Lung microvascular endothelial cell (primary cell): ENCODE measurements at places on chromosomes 13 and 19. TPM values are rescaled to one million over a fixed set of nuclear protein-coding genes. Genes with fewer than 3 reads are reported as not detected.

The OR7C1 gene
- total RNA-seq: not detected in 2 replicates

GRCh38 chr19:10374931-10375330 is 5.4 kb downstream of the TYK2 start:
- DNase-seq: no peak

DNA sequence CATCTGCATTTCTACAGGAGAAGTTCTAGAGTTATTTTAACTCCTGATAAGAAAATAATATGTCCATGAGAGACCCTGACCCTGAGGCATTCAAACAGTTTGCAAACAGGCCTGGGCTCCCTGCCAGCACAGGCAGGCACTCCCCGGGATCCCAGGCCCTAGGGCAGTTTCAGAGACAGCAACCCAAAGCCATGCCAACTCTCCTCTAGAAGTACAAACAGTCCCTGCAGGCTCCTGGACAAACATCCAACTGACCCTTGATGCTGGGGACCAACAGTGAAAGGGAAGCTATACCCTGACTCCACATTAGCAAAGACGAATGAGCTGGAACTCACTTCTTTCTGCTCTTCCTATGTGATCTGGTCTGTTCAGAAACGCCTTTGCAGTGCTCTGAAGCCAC is 44.8 kb downstream of the CCDC70 start:
- DNase-seq: no peak

The KLF12 gene
- 2.0 and 2.8 TPM in 2 replicates for total RNA-seq

The PLD3 gene
- total RNA-seq: 87.6 and 128 TPM in 2 replicates

DNA sequence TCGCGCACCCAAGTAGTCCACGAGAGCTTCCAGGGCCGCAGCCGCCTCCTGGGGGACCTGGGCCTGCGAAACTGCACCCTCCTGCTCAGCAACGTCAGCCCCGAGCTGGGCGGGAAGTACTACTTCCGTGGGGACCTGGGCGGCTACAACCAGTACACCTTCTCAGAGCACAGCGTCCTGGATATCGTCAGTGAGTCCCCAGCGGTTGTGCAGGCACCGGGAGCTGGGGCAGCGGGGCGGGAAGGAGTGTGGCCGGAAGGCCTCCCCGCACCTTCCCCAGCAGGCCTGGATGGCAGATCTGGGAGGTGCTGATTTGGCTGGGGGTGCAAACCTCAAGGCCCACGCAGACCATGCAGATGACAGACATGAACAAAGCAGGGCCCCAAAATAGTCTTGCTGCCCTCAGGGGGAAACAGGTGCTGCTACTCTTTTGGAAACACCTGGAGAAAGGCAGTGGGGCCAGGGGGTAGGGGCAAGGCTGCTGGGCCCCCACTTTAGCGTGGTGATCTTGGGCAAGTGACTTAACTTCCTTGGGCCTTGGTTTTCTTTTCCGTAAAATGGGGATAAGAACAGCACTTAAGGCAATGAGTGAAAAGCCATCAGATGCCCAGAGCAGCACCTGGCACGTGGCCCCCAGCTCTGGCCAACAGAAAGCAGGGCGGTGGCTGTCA is 4.0 kb downstream of the MAG start:
- no peak for DNase-seq

DNA sequence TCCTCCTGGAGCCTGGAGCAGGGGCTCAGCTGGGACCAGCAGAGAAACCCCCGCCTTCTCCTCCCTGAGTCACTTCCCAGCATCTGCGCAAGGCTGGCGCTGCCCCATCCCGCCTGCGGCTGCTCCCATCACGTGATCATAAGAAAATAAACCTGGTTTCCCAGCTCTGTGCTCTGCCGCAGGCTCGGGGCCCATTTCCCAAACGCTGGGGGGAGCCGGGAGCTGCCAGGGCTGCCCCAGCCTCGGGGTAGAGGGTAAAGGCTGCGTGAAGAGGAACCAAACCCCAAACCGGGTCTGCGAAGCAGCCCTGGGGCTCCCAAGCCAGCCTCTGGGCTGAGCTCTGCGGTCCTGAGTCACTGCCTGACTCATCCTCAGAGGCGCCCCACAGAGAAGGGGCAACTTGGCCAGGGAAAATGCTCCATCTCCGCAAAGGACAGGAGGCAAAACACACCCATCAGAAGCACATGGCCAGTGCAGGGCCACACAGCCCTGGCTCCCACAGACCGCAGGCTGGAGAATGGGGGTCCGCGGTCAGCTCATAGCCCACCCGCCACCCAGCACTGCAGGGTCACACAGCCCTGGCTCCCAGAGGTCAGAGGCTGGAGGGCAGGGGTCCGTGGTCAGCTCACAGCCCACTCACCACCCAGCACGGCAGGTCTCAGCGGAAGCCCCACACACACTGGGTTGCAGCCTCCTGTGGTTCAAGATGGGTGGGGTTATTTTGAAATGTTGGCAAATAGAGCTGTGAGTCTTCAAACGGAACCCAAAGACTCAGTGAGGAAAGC is 67.1 kb downstream of the RASA3 start:
- DNase-seq: peak; percentile 97

The SWSAP1 gene
- 0.65 and 1.2 TPM in 2 replicates for total RNA-seq

DNA sequence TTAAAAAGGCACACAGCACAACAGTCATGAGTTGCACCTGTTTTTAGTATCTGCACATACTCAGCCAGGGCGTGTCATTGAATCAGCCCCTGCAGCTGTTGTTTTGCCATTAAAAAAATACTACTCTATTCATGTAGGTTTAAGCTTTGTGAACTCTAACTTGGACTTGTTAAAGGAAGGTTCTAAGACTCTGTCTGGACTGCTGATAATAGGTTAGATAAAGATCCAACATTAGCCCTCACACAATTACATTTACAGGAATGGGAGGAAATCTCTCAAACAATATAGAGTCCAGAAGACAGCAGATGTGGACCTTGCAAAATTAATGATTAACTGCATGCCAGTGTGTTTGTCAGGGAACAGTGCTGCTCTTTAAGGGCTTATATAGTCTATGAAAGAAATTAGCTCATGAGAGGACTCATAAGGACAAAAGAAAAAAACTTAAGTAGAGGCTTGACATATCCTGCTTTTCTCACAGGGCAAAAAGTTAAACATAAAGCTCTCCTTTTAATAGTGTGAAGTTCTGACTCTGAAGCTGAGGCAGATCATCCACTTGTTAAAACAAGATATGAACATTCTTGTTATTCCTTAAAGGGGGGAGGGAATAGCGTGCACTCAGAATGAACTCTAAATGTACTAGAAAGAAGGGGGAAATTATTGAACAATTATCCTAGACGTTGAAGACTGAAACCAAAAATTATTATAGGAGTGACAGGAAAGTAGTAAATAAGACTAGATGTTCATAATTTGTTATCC is 243.6 kb downstream of the NDFIP2 start:
- DNase-seq: no peak

GRCh38 chr13:80030491-80030890 is 310.4 kb downstream of the SPRY2 start:
- DNase-seq: peak; percentile 48

GRCh38 chr13:59270327-59270726 is 893.4 kb downstream of the DIAPH3 start:
- no peak for DNase-seq

GRCh38 chr13:78334059-78334458 is 269.3 kb downstream of the POU4F1 start:
- no peak for DNase-seq
